ENCODE measurements at places on chromosomes 7 and 10. TPM values are rescaled to one million over a fixed set of nuclear protein-coding genes. Genes with fewer than 3 reads are reported as not detected.

The NRCAM gene
- 0.50 TPM for total RNA-seq

The PRKAR2B gene
- total RNA-seq = 5.8 TPM

The CLDN3 gene
- not detected for total RNA-seq

The MARCHF5 gene
- 12.7 TPM for total RNA-seq

The CFAP70 gene
- 1.7 TPM for total RNA-seq

The SORCS1 gene
- total RNA-seq = not detected

Measured in smooth muscle cell of trachea (primary cell).